ENCODE measurements at places on chromosomes 4 and X. TPM values are rescaled to one million over a fixed set of nuclear protein-coding genes. Genes with fewer than 3 reads are reported as not detected.

- H3K27me3 ChIP-seq = no peaks in the 10 kb centered on the region
- H3K36me3 ChIP-seq = peaks cover 9% of the 10 kb centered on the region
- H3K4me1 ChIP-seq = peaks cover 4% of the 10 kb centered on the region
- no peak overlapping the region for H3K4me3 ChIP-seq
Measured at GRCh38 chr4:88674565-88674964, 23.1 kb downstream of the NAP1L5 start.

DNA sequence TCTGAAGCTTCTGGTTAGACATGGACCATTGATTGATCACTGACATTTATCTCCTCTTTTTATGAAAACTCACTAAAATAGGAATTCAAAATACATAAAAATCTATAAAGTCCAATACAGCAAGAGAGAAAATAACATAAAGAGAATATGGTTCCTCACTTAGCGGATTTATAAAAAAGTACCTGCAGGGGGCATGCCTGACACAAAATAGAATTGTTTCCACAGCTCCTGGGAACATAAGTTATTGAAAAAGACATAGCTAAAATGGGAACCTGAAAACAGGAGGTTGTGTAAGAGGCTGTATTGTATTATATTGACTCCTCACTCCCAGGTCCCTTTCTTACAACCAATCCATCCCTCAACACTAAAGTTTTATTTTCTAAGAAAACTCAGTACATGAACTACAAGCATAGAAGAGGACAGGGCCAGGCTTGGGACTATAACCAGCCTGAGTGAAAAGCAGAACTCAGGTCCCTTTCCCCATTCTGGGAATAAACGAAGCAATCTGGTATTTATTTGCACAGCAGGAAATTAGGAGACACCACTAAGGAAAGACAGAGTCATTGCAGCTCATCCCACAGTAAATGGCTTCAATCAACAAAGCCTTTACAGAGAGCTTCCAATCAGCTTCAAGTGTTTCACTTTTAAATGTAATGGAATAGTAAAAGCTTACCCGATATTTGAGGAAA lies 121.1 kb upstream of the NDST4 start:
- H3K4me3 ChIP-seq = no peak overlapping the region
- no peak overlapping the region for H3K27ac ChIP-seq
- no peaks in the 10 kb centered on the region for H3K36me3 ChIP-seq
- H3K4me1 ChIP-seq = peaks cover 7% of the 10 kb centered on the region

Gene PDE6B
- total RNA-seq = 12.2 TPM

Gene PABPC1L2A
- total RNA-seq = not detected

Gene CABS1
- total RNA-seq = 0.19 TPM

GRCh38 chr4:185700630-185701029 lies 111.4 kb downstream of the SORBS2 start:
- H3K4me3 ChIP-seq = no peak overlapping the region
- H3K27ac ChIP-seq = no peak overlapping the region
- no peak for DNase-seq
- H3K4me1 ChIP-seq = peaks cover 9% of the 10 kb centered on the region
- H3K27me3 ChIP-seq = peaks cover 4% of the 10 kb centered on the region

- no peak overlapping the region for H3K4me3 ChIP-seq
- peaks cover 7% of the 10 kb centered on the region for H3K4me1 ChIP-seq
- H3K36me3 ChIP-seq = no peaks in the 10 kb centered on the region
- H3K27me3 ChIP-seq = no peaks in the 10 kb centered on the region
Measured at GRCh38 chr4:145406970-145407369, 74.7 kb upstream of the SMAD1 start.
